ENCODE measurements at places on chromosomes 3 and 15.

DNA sequence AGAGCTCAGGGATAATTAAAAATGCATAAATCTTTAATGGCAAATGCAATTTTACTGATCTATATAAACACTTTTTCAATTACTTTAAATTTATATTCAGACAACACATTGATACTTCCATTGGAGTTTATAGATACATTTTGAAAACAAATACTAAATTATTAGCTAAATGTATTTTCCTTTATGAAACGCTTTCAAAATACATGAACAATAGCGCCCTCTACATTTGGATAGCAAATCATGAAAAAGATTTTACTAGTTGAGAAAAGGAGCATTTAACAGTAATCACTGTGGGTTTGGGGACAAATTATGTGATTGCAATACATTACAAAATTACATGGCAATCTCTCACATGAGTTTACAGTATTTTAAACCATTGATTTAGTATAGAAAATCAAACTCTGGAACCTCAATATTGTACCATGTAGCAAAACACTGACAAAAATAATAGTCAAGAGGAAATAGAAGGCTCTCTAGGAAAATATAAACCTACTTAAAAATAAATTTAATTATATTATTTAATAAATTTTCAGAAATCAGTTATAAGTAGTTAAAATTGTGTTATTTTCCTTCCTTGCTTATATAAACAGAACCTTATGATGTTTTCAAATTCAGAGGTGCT, 207.9 kb downstream of the ZIC1 start:
- DNase-seq, result no peak
- H3K27me3 ChIP-seq, result no peaks in the 10 kb centered on the region
- H3K36me3 ChIP-seq, result no peaks in the 10 kb centered on the region

- H3K36me3 ChIP-seq, result no peaks in the 10 kb centered on the region
- no peak overlapping the region for H3K4me3 ChIP-seq
- peaks cover 5% of the 10 kb centered on the region for H3K4me1 ChIP-seq
- no peaks in the 10 kb centered on the region for H3K27me3 ChIP-seq
- DNase-seq, result no peak
- H3K27ac ChIP-seq, result no peak overlapping the region
These were observed 56.7 kb upstream of the NUDT16 start for GRCh38 chr3:131324923-131325322.

DNA sequence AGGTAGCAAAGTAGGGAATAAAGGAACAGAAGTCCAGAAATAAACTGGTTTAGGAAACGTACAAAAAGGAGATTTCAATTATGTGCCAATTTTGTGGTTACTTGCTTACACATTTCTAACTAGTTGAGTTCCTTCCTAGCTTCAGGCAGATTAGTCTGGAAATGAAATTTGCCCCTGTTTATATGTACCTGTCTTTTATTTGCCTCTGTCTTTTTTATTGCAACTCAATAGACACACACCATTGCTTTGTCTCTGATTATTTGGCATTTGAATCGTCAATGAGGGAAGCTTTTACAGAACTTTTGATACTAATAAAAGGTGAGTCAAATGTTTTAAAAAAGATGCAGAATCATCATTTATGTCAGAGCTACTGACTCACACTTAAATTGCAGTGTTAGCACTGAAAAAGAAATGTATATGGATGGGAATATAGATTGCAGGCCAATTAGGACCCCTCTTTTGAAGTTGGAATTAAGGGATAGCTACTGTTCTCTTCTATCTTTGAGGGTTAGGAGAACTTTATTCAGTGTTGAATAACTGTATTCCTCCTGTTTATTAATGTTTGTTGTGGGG, 60.5 kb downstream of the TRAK1 start:
- no peak overlapping the region for H3K4me3 ChIP-seq
- DNase-seq, result no peak
- H3K4me1 ChIP-seq, result peaks cover 60% of the 10 kb centered on the region
- no peaks in the 10 kb centered on the region for H3K27me3 ChIP-seq
- peak overlapping the region; percentile 7 for H3K27ac ChIP-seq
- peaks cover 21% of the 10 kb centered on the region for H3K36me3 ChIP-seq

GRCh38 chr3:193980326-193980725, 155.6 kb upstream of the HES1 start:
- no peak for DNase-seq
- no peak overlapping the region for H3K27ac ChIP-seq
- no peak overlapping the region for H3K4me3 ChIP-seq

- peaks cover 11% of the 10 kb centered on the region for H3K4me1 ChIP-seq
- H3K36me3 ChIP-seq, result no peaks in the 10 kb centered on the region
These were observed 759 bp downstream of the AMOTL2 start for GRCh38 chr3:134373271-134374104.

- H3K4me1 ChIP-seq, result no peaks in the 10 kb centered on the region
- DNase-seq, result no peak
- H3K27ac ChIP-seq, result no peak overlapping the region
- H3K4me3 ChIP-seq, result no peak overlapping the region
These were observed 54.7 kb downstream of the CLDN11 start for GRCh38 chr3:170473358-170473757.

- H3K27me3 ChIP-seq, result no peaks in the 10 kb centered on the region
- peak; percentile 75 for DNase-seq
- no peaks in the 10 kb centered on the region for H3K36me3 ChIP-seq
- H3K4me3 ChIP-seq, result no peak overlapping the region
- peaks cover 3% of the 10 kb centered on the region for H3K4me1 ChIP-seq
These were observed 9.4 kb upstream of the MESP1 start for GRCh38 chr15:89760303-89761008.

DNA sequence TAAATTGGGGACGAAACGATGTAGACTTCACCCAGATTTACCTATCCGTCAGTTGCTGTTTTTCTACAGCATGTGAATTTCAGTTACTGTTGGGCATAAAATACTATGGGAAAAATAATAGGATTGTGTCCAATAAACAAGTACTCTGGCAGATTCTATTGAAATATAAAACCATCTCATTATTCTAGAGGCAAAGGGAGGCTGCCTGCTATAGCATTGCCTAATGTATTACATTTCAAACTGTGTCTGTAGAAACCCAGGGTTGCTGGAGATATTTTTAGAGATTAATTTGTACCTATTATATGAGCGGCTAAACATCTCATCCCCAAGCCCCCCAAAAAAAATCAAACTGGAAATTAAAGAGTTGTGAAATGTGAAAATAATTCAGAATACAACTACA, 159.6 kb upstream of the IL12A start:
- peaks cover 4% of the 10 kb centered on the region for H3K4me1 ChIP-seq
- H3K36me3 ChIP-seq, result no peaks in the 10 kb centered on the region
- H3K4me3 ChIP-seq, result no peak overlapping the region
- no peak overlapping the region for H3K27ac ChIP-seq
- H3K27me3 ChIP-seq, result no peaks in the 10 kb centered on the region
- no peak for DNase-seq

DNA sequence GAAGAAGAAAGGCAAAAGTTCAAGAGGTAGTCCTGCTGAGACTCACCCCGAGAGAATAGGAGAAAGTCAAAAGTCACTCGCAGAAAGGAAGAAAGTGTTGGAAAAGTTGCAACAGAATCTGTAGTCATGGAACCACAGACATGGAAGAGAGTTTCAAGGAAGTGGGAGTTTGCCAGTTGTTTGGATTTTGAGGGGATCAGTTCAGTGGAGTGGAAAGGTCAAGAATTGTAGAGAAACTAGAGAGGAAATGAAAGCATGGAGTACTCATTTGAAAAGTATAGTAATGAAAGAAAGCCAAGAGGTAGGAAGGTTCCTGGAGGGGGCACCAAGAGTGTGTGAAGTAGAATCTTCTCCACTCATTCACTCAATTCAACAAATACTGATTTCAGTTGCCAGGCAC, 34.7 kb downstream of the SPTSSB start:
- DNase-seq, result no peak
- no peak overlapping the region for H3K4me3 ChIP-seq
- H3K4me1 ChIP-seq, result no peaks in the 10 kb centered on the region
- H3K27me3 ChIP-seq, result peaks cover 10% of the 10 kb centered on the region

DNA sequence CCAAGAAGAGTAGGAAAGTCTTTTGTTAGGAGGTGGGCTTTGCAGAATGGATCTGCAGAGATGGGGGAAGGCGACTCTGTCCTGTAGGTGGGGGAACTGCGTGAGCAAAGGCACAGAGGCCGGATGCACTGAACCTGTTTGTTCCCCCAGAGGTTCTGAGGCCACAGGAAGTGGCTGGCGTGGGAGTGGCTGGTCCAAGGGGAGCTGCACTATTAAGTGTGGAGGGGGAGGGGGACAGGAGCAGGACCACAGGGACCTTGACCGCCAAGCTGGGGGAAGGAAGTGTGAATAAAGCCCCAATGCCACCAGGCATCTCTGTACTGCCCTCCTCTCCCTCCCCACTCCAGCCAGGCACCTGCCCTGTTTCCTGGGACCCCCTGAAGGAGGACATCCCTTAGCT, 51.8 kb downstream of the CYP11A1 start:
- H3K27ac ChIP-seq, result no peak overlapping the region
- peaks cover 20% of the 10 kb centered on the region for H3K4me1 ChIP-seq
- DNase-seq, result no peak
- H3K36me3 ChIP-seq, result no peaks in the 10 kb centered on the region
- H3K27me3 ChIP-seq, result no peaks in the 10 kb centered on the region
- no peak overlapping the region for H3K4me3 ChIP-seq

GRCh38 chr15:68821190-68821840, 620 bp upstream of the ANP32A start:
- DNase-seq, result no peak
- peaks cover 21% of the 10 kb centered on the region for H3K36me3 ChIP-seq
- peak overlapping the region; percentile 97 for H3K27ac ChIP-seq
- H3K4me1 ChIP-seq, result peaks cover 25% of the 10 kb centered on the region
- H3K4me3 ChIP-seq, result peak overlapping the region; percentile 97

- H3K4me1 ChIP-seq, result no peaks in the 10 kb centered on the region
- DNase-seq, result no peak
- H3K4me3 ChIP-seq, result no peak overlapping the region
- H3K27ac ChIP-seq, result no peak overlapping the region
- peaks cover 64% of the 10 kb centered on the region for H3K27me3 ChIP-seq
These were observed 16.7 kb upstream of the CCDC174 start for GRCh38 chr3:14634763-14635400.

GRCh38 chr3:43366481-43366880, 80.1 kb downstream of the SNRK start:
- H3K27me3 ChIP-seq, result no peaks in the 10 kb centered on the region
- H3K27ac ChIP-seq, result no peak overlapping the region
- no peaks in the 10 kb centered on the region for H3K4me1 ChIP-seq
- no peaks in the 10 kb centered on the region for H3K36me3 ChIP-seq
- no peak overlapping the region for H3K4me3 ChIP-seq

- no peak for DNase-seq
- H3K4me1 ChIP-seq, result no peaks in the 10 kb centered on the region
- H3K27me3 ChIP-seq, result peaks cover 25% of the 10 kb centered on the region
- H3K36me3 ChIP-seq, result no peaks in the 10 kb centered on the region
These were observed at the start of gene CERS3 for GRCh38 chr15:100528833-100529428. Gene CERS3, minus strand, starts transcription at chr15:100528950. Its CDS starts 27,101 bp downstream, at chr15:100501849.

DNA sequence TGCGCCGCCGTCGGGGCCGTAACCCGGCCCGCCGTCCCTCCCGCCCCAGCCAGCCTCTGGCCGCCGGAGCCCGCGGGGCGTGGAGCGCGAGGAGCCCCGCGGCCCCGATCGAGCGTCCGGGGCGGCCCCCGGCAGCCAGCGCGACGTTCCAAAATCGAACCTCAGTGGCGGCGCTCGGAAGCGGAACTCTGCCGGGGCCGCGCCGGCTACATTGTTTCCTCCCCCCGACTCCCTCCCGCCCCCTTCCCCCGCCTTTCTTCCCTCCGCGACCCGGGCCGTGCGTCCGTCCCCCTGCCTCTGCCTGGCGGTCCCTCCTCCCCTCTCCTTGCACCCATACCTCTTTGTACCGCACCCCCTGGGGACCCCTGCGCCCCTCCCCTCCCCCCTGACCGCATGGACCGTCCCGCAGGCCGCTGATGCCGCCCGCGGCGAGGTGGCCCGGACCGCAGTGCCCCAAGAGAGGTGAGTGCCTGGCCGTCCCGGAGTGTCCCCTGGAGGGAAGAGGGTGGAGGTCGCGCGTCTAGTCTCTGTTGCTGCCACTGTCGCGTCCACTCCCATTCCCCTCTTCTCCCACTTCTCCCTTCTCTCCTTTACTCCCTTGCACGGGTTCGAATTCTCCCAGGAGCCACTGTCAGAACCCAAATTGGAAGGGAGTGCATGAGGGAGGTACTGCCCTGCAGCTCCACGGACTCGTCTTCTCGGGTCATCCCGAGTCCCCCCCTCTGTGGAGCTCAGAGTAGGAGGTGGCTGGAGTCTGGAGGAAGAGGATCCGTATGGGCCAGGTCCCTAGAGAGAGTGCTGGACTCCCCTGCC, 585 bp downstream of the CSK start:
- peak overlapping the region; percentile 94 for H3K4me3 ChIP-seq
- H3K4me1 ChIP-seq, result peaks cover 81% of the 10 kb centered on the region
- peak overlapping the region; percentile 99 for H3K27ac ChIP-seq
- H3K36me3 ChIP-seq, result peaks cover 44% of the 10 kb centered on the region
- no peak for DNase-seq

- no peaks in the 10 kb centered on the region for H3K27me3 ChIP-seq
- H3K36me3 ChIP-seq, result no peaks in the 10 kb centered on the region
- H3K4me1 ChIP-seq, result no peaks in the 10 kb centered on the region
- H3K27ac ChIP-seq, result no peak overlapping the region
These were observed 57.3 kb downstream of the ROBO2 start for GRCh38 chr3:77096966-77097890.

GRCh38 chr3:167813169-167814123, 77.9 kb downstream of the SERPINI1 start:
- no peaks in the 10 kb centered on the region for H3K36me3 ChIP-seq
- no peaks in the 10 kb centered on the region for H3K4me1 ChIP-seq
- no peak for DNase-seq
- H3K27me3 ChIP-seq, result no peaks in the 10 kb centered on the region

- peak overlapping the region; percentile 90 for H3K27ac ChIP-seq
- H3K4me1 ChIP-seq, result peaks cover 32% of the 10 kb centered on the region
- H3K4me3 ChIP-seq, result peak overlapping the region; percentile 97
- peaks cover 22% of the 10 kb centered on the region for H3K36me3 ChIP-seq
These were observed 874 bp downstream of the INO80 start for GRCh38 chr15:41115161-41115651.

DNA sequence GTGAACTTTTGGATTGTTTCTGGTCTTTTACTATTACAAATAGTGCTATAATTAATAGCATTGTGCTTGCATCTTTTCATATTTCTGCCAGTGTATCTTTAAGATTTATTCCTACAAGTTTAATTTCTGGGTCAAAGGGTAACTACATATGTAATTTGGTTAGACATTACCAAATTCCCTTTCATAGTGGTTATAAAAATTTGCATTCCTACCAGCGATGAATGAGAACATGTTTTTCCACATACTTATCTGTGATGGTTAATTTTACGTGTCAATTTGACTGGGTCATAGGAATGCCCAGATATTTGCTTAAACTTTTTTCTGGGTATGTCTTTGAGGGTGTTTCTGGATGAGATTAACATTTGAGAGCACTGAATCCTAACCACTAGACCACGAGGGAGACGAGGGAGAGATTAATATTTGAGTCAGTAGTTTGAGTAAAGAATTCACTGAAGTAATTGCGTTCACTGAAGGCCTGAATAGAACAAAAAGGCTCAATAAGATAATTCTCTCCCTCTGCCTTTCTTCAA, 132.3 kb upstream of the NEO1 start:
- H3K4me3 ChIP-seq, result no peak overlapping the region
- no peaks in the 10 kb centered on the region for H3K4me1 ChIP-seq
- DNase-seq, result no peak
- H3K36me3 ChIP-seq, result no peaks in the 10 kb centered on the region
- no peak overlapping the region for H3K27ac ChIP-seq

- no peaks in the 10 kb centered on the region for H3K27me3 ChIP-seq
- peaks cover 29% of the 10 kb centered on the region for H3K4me1 ChIP-seq
- H3K4me3 ChIP-seq, result no peak overlapping the region
- no peak for DNase-seq
- no peak overlapping the region for H3K27ac ChIP-seq
- H3K36me3 ChIP-seq, result peaks cover 11% of the 10 kb centered on the region
These were observed 54.5 kb downstream of the SLMAP start for GRCh38 chr3:57810471-57811137.
